Activated CD4-positive, alpha-beta memory T cell treated with anti-CD3 and anti-CD28 coated beads for 36 hours (primary cell): ENCODE measurements at places on chromosomes 3 and 15. TPM values are rescaled to one million over a fixed set of nuclear protein-coding genes. Genes with fewer than 3 reads are reported as not detected.

DNA sequence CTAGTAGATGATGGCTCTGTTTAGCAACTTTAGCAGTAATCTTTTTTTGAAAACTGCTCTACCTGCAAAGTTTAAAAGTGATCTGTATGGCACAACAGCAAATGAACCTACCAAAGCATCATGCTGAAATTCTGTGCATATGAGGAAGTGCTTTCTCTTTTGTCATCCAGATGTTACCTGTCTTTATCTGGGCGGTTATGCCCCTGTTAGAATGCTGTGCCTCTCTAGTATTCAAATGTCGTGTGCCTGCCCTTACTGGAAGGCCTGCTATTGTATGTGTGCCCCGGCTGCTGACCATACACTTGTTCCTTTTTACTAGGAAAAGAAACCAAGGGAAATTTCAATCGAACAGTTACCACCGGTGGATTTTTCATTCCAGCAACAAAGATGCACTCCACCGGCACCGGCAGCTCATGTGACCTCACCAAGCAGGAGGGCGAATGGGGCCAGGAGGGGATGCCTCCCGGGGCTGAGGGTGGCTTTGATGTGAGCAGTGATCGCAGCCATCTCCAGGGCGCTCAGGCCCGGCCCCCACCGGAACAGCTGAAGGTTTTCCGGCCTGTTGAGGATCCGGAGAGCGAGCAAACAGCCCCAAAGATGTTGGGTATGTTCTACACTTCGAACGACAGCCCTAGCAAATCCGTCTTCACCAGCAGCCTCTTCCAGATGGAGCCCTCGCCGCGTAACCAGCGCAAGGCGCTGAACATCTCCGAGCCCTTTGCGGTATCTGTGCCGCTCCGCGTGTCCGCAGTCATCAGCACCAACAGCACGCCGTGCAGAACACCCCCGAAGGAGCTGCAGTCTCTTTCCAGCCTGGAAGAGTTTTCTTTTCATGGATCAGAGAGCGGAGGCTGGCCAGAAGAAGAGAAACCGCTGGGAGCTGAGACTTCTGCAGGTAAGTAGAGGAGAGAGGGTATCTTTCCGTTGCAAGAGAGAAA lies 61.6 kb downstream of the TMEM39A start:
- H3K27me3 ChIP-seq, result no peaks in the 10 kb centered on the region
- H3K36me3 ChIP-seq, result peaks cover 13% of the 10 kb centered on the region
- peaks cover 11% of the 10 kb centered on the region for H3K4me1 ChIP-seq
- H3K4me3 ChIP-seq, result no peak overlapping the region
- no peak overlapping the region for H3K27ac ChIP-seq

DNA sequence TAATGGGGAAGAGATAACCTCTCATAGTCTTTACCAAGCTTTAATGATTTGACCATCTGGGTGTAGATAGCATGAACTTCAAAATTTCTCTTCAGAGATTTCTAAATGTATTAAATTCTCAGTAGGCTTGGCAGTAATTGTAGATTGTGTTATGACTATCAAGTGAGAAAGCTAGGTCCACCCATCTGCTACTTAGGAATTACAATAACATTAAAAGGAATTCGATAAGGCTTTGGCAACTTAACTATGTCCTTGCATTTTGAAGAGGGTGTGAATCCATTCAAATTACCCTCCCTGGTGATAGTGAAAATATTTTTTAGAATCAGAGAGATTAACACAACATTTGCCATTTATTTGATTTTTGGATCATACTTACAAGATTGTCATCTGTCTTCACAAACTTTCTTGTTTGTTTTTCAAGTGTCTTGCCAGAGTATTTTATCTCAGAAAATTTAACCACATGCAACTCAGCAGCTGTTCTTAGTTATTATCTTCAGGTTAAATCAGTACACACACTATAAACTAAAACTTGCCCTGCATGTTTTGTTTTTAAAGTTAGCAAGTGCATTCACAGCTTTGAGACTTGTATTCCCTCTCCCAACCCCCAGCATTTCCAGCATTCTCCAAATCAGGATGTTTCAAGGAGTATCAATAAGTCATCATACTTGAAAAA lies 69.6 kb upstream of the COL8A1 start:
- H3K4me1 ChIP-seq, result no peaks in the 10 kb centered on the region
- H3K36me3 ChIP-seq, result no peaks in the 10 kb centered on the region
- no peak for DNase-seq
- H3K4me3 ChIP-seq, result no peak overlapping the region
- H3K27me3 ChIP-seq, result no peaks in the 10 kb centered on the region

Gene KBTBD8
- total RNA-seq, result 15.5 TPM

Gene MINAR1
- 0.29 TPM for total RNA-seq
